ENCODE measurements at places on chromosomes 3 and 15.

DNA sequence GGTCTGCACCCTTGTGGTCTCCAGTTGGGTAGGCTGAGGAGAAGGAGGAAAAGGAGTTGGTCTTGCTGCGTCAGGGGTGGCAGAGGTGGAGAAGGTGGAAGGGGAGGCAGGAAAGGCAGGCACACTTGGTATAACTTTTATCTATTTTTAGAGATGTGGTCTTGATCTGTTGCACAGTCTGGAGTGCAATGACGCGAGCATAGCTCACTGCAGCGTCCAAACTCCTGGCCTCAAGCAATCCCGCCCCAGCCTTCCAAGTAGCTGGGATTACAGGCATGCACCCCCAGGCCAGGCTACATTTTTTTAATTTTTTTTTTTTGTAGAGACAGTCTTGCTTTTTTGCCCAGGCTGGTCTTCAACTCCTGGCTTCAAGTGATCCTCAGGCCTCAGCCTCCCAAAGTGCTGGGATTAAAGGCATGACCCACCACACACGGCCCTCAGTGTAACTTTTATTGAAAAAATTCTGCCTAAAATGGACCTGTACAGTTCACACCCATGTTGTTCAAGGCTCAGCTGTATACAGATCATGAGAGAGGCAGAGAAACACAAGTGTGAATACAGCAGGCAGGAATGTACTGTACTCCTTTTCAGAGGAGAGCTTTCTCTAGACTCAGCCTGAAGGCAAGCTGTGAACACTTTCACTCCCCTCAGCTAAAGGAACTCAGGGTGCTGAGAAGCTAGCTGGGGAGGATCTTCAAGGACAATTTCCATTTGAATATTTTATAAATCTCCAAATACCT, 2.1 kb upstream of the RHOV start:
- DNase-seq: no peak

- DNase-seq: peak; percentile 14
Measured at GRCh38 chr15:91603384-91604080, 250.0 kb upstream of the SLCO3A1 start.

GRCh38 chr3:86737517-86737916, 253.4 kb downstream of the VGLL3 start:
- DNase-seq: no peak

GRCh38 chr3:50259432-50260026, 9.4 kb upstream of the SEMA3B start:
- no peak for DNase-seq

- no peak for DNase-seq
Measured at GRCh38 chr3:72784226-72784625, 64.0 kb downstream of the SHQ1 start.

- no peak for DNase-seq
Measured at GRCh38 chr3:155192957-155193746, 100.3 kb downstream of the STRIT1 start.

DNA sequence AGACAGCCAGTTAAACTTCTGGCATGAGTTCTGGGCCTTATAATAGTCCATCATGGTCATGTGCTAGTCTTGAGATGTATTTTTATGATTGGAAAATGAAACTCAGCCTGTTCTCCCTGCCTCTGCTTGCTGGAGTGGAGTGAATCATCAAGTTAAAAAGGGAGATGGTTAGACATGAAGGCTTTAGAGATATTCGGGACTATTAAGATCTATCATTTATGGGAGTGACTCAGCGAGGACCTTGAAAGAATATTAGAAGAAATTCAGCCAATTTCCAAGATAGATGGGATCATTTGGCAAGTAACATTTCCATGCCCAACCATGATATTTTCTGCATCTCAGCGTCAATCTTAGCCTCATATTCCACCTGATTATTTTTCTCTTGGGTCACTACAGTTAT, 79.8 kb downstream of the AGBL1 start:
- DNase-seq: no peak

DNA sequence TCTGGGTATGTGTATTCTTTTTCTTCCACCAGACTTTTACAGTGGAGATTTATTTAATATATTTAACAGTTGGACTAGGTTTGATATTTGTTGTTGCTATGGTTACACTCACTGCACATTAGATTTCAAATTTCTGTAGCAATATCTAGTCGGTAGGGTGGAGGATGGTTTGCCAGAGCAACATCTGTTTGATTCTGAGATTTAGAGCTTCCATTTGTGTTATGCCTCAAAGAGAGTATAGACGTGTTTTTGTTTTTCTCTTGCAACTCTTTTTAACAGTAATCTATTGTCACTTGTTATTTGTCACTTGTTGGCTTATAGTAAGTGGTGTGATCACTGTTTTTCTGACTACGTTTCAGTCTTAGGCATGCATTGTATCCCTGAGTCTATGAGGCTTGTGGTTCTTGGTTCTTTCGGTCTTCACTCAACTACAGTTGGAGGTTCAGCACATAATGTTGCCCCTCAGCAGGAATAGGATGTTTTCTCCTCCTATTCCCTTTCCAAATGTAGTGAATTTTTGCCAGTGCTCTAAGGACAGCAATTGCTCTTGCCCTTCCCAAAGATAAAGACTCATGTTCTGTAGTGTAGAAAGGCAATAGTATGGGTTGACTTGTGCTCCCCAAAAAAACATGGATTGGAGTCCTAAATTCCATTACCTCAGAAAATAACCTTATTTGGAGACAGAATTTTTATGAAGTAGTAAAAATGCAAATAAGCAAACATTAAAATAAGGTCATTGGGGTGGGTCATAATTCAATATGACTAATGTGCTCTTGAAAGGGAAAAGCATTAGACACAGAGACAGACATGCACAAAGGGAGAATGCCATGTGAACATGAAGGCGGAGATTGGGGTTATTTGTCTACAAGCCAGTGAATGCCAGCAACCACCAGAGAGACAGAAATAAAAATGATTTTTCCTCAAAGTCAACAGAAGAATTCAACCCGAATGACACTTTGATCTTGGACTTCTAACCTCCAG, 692.1 kb downstream of the DIPK2A start:
- no peak for DNase-seq

DNA sequence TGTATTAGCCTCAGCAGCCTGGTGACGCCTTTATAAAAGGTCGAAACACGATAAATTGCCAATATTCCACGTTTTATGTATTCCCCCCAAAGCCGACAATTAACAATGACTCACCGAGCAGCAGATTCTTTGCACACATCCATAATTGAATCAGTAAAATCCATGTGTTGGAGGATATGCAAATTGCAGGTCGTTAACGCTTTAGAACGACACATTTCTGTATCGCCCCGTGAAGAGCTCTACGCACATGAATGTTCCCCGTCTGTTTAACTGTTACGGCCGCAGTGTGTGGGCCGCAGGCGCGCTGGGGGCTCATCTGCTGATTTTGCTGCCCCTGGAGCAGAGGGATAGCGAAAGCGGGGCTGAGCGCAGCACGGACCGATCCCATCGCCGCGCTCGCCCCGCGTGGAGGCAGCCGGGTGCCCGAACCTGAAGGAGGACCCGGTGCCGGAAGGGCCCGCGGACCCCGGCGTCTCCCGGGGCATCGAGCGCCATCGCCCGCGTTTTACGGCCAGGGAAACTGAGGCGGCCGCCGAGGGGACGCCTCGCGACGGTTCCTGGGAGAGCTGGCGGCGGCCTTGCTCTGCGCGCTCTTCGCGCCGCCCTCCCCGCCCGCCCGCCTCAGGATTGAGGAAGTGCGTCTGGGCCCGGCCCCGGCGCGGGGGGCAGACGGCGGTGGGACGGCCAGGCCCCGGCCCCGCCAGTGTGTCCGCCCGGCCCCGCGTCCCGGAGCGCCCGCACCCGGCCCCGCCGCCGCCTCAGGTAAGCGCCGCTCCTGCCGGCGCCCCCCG, at the start of gene LRRK1:
LRRK1 (plus strand) TSS at position 668 of the 791 bp plus-strand sequence. CDS start 5,276 bp downstream, outside the sequence.
- peak; percentile 13 for DNase-seq

All from NCI-H345 (cell line).